A549 treated with AZD2906 at 1 μM for 4 hours (cell line): ENCODE measurements at places on chromosomes 3 and 15. TPM values are rescaled to one million over a fixed set of nuclear protein-coding genes. Genes with fewer than 3 reads are reported as not detected.

The COMMD4 gene
- total RNA-seq, result 182 to 209 TPM (median 189 TPM) in 5 replicates

The RAB6B gene
- 1.4 to 3.1 TPM (median 2.6 TPM) in 5 replicates for total RNA-seq

The RBP2 gene
- not detected in 5 replicates for total RNA-seq

The PYDC2 gene
- total RNA-seq, result not detected in 5 replicates

The PRSS50 gene
- not detected in 5 replicates for total RNA-seq

The ZMAT3 gene
- total RNA-seq, result 5.5 to 6.6 TPM (median 6.0 TPM) in 5 replicates

The NBEAL2 gene
- 50.0 to 83.7 TPM (median 62.9 TPM) in 5 replicates for total RNA-seq

The ERICH6 gene
- total RNA-seq, result 0.10 TPM in 1 of 5 replicates, not detected in the others
